Adrenal gland (tissue), 19 donors: ENCODE measurements at places on chromosomes 12 and 14. TPM values are rescaled to one million over a fixed set of nuclear protein-coding genes. Genes with fewer than 3 reads are reported as not detected.

DNA sequence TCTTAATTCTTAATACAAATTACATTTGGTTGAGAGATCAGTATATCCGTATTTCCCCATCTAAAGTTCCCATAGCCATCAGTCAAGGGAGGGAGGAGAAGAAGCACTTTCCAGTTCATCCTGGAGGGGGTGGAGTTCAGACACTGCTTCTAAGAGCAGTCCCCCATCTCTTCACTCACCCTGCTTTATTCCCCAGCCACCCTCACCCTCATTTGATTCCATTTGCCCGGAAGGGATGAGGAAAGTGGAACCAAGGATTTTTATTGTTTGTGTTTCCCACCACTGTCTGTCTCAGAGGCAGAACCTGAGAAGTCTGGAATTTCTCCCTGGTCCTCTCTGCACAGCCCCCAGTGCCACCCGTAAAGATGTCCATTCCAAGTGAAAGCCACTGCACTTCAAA is 134.2 kb upstream of the HIF1A start:
- no peak for DNase-seq

DNA sequence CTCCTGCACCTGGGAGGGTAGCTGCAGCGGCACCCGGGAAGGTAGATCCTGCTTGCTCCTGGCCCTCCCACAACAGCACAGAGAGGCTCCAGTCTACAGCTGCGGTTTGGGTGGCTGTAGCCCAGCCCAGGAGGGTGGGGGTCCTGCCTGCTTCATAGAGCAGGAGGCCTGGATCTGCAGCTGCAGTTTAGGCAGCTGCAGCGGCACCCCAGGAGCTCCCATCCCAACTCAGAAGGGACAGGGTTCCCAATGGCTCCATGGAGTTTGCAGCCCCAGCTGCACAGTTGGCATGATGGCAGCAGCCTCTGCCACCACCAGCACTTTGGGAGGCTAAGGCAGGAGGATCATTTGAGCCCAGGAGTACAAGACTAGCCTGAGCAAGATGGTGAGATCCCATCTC is 38.5 kb downstream of the TIMELESS start:
- no peak for DNase-seq

The CLEC4C gene
- not detected for total RNA-seq

The DLK1 gene
- 2,075 TPM for total RNA-seq

- no peak for DNase-seq
These were observed 295.0 kb downstream of the GPHN start for GRCh38 chr14:66802962-66803361.

The SYNJ2BP gene
- total RNA-seq, result 34.1 TPM

The ADSS1 gene
- total RNA-seq, result 7.7 TPM

DNA sequence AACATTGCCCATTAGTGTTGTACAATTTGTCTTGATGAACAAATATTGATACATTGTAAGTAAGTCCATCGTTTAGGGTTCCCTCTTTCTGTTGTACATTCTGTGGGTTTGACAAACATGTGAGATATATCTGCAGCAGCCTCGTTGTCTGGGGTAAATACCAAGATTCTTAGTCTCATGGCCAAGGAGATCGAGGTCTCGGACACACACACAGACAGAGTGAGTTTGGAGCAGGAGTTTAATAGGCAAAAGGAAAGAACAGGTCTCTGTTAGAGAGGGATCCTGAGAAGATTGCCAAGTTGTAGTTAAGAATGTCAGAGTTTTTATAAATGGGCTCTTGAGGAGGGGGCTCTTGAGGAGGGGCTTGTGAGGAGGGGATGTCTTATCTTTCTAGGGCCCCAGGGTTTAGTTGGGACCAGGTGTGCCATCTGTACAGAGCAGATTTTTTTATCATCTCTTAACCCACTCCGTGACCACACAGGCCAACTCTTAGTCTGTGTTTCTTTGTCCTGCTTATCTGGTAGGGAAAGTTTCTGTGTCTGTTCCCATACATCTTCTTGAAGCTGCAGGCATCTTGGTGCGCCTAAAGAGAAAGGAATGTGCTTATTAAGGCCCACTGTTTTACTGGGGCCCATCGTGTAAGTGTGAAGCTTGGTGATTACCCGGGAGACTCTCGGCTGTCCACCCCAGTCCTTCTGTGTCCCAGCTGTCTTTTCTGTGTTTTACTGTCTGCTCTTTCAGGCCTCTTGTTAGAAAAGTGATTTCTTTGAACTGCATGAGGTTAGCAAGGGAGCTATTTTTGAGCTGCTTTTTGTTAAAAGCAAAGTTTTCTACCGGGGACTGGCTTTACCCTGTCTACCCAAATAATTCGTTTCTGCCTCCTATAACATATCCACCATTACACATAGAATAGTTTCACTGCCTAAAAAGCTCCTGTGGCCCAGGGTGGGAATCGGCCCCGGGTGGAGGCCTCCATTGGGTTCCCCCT is 22.4 kb upstream of the CLEC2D start:
- no peak for DNase-seq

DNA sequence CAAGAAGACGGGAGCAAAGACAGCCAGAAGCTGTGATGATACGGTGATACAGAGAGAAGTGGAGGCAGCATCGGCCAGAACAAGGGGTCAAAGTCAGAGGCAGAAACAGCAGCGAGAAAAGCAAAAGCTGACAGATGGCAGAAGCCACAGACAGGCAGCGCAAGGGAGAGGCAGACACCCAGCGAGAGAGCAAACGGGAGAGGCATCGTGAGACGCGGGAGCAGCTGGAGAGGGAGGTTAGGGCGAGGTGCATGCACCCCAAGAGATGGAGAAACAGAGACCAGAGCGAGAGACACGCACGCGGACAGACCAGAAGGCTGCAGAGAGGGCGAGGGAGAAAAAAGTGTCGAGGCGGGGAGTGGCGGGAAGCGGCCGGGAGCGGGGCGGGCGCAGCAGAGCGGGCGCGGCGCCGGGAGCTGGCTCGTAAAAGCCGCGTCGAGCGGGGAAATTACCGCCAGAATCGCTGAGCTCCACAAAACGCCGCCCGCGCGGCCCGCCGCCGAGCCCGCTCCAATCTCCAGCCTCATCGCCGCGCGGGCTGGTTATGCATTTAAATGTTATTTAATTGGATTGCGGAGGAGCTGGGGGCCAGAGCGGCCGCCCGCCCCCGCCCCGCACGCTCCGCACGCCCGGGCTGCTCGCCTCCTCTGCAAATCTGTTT is 15.6 kb downstream of the SMUG1 start:
- DNase-seq, result peak; percentile 37

GRCh38 chr14:92040431-92041051 is 682 bp upstream of the TRIP11 start:
- DNase-seq, result peak; percentile 10

DNA sequence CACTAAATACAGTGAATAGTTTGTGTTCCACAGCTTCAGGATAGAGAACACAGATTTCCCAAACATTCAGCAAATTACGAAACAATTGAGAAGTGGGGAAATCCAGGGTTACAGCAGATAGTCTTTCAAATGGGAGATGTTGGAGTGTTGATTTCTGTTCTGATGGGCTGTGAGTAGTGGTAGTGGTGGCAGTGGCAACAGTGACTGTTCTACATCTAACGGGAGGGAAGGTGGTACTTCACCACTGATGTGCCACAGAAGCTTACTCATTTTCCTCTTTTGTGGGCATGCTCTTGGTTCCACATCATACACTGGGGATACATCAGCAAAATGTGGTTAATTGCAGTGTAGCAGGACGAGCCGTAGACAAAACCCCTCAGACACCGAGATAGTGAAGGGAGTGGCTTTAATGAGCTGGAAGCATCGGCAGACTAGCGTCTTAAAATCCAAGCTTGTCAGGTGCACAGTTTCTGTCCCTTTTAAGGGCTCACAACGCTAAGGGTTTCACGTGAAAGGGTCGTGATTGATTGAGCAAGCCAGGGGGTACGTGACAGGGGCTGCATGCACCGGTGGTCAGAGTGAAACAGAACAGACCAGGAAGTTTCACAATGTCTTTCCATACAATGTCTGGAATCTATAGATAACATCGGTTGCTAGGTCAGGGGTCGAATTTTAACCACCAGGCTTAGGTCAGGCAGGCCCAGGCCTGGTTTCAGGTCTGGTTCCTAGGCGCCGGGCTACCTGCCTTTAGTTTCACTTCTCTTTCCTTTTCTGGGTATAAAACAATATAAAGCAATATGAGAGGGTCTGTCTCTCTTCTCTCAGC is 330.6 kb upstream of the FBXO33 start:
- DNase-seq, result no peak

The TAS2R30 gene
- total RNA-seq, result 3.1 TPM

DNA sequence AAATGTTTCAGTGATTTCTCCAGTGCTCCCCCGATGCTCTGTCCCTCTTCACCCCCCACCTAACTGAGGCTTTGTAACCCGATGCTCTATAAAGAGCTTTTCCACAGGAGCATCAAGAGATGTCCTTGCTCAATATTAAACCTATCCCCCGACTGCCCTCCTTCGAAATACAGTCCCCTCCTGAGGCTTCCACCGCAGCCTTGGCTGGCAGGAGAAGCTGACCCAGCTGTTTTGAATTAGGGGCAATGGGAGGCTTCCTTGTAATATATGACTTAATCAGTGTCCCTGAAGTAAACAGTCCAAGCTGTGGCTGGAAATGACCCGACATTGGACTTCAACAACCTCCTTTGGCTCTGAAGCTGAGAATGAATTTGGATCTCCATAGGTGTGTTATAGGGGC is 62.4 kb downstream of the TMEM30B start:
- no peak for DNase-seq

The NRIP2 gene
- 1.3 TPM for total RNA-seq

- DNase-seq, result no peak
These were observed 216.1 kb downstream of the MSRB3 start for GRCh38 chr12:65494537-65494936.

The SPIC gene
- not detected for total RNA-seq

The STAC3 gene
- 4.1 TPM for total RNA-seq

GRCh38 chr12:101619026-101619786 is 24.4 kb downstream of the MYBPC1 start:
- DNase-seq, result no peak
